ENCODE measurements at places on chromosomes 11 and 22. TPM values are rescaled to one million over a fixed set of nuclear protein-coding genes. Genes with fewer than 3 reads are reported as not detected.

AP1B1 gene
- 44.1 TPM for total RNA-seq

KMT2A gene
- total RNA-seq = 33.4 TPM

LRRN4CL gene
- 31.5 TPM for total RNA-seq

MMP13 gene
- total RNA-seq = not detected

NLRP14 gene
- 0.17 TPM for total RNA-seq

NPAS4 gene
- total RNA-seq = not detected

OR2AG1 gene
- not detected for total RNA-seq

CCDC89 gene
- 4.1 TPM for total RNA-seq

MUC2 gene
- not detected for total RNA-seq
